Stomach (tissue), 19 donors: ENCODE measurements at places on chromosomes 7 and 10. TPM values are rescaled to one million over a fixed set of nuclear protein-coding genes. Genes with fewer than 3 reads are reported as not detected.

DNA sequence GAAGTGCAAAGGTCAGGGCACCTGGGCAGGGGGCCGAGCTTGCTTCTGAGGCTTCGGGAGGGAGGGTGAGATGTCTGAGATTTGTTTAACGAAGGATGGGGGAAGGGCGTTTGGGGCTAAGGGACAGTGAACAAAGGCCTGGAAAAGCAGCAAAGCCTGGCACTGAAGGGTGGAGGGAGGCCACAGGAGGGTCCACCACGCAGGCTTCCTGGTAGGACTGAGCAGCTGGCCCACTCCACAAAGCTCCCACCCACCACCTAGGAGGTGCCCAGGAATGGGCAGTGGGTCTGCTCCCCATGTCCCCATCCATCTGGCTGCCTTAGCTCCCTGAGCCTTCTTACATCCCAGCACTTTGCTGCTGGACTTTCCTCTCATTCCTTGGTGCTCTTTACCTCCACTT lies 39.4 kb upstream of the CXCL12 start:
- no peak for DNase-seq
- H3K36me3 ChIP-seq = no peaks in the 10 kb centered on the region
- H3K4me1 ChIP-seq = no peaks in the 10 kb centered on the region

DNA sequence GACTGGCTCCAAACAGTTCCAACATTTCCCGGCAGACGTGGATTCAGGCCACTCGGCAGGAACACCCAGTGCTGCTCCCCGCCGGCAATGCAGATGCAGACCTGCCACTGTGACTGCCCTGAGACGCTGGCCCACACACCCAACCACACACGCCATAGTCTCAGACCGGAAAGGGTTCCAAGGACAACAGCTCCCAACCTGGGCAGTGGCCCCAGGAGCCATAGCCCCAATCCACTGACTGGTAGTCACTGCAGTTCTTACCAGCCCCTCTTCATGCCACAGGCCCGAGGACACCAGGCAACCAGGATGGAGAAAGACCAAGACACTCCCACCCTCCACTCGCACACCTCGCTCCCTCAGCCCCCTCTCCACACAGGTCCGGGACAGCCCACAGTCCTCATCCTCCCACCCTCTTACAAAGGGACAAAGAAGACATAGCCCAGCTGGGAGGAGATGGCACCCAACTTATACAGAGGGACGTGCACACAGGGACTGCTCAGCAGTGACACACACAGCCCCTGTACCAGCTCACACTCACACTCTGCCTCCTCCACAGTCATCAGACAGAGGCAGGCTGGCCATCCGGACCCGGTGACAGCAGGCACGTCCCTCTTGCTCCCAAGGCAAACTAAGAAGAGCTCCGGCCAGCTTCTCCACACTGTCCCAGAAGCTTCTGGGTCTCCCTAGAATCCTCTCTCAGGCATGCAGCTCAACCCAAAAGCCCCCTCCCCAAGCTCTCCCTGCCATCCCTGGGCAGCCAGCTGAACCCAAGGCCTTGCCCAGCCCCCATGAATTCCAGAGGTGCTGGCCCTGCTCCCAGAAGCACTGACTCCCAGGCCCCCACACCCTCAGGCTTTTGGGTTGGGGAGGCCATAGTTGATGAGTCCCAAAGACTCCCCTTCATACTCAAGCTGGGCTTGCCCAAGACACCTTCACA lies 24.8 kb downstream of the KCNH2 start:
- peaks cover 51% of the 10 kb centered on the region for H3K27me3 ChIP-seq
- no peak overlapping the region for H3K27ac ChIP-seq
- no peak for DNase-seq
- H3K4me1 ChIP-seq = peaks cover 19% of the 10 kb centered on the region
- H3K4me3 ChIP-seq = peak overlapping the region; percentile 9
- no peaks in the 10 kb centered on the region for H3K36me3 ChIP-seq

DNA sequence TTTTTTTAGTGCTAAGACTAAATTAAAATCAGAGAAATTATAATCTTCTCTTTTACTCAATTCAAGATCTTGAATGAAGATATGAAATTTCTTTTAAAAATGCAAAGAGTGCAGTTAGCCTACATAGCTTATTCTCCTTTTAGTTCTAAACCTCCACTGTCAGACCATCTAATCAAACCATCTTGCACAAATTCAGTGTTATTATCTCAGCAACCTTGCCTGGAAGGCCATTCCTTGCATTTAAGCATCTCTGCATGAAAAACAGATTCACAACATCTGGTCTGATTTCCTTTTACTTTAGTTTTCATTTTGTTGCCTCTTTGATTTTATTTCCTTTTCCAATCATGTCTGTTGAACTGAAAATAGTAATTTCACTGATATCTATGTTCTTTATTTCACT lies 527.2 kb upstream of the LRRTM3 start:
- H3K4me1 ChIP-seq = no peaks in the 10 kb centered on the region
- no peak overlapping the region for H3K4me3 ChIP-seq
- H3K27me3 ChIP-seq = no peaks in the 10 kb centered on the region
- no peak overlapping the region for H3K27ac ChIP-seq
- no peak for DNase-seq
- H3K36me3 ChIP-seq = no peaks in the 10 kb centered on the region

- no peaks in the 10 kb centered on the region for H3K36me3 ChIP-seq
- no peak overlapping the region for H3K4me3 ChIP-seq
- no peak for DNase-seq
- H3K4me1 ChIP-seq = peaks cover 13% of the 10 kb centered on the region
- H3K27me3 ChIP-seq = no peaks in the 10 kb centered on the region
- H3K27ac ChIP-seq = no peak overlapping the region
These were observed 190.9 kb downstream of the KCNMA1 start for GRCh38 chr10:77446700-77447099.

DNA sequence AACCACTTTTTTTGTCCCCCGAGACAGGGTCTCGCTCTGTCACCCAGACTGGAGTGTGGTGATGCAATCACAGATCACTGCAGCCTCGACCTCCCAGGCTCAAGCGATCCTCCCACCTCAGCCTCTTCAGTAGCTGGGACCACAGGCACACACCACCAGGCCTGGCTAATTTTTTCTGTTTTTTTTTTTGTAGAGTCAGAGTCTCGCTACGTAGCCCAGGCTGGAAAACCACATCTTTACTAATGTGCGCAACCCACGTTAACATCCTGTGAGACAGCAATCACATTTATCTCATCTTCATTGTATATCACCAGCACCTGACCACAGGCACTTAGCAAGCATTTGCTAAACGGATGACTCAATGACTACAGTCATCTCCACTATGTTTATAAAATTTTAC lies 77.8 kb upstream of the ATP6V0A4 start:
- H3K4me3 ChIP-seq = no peak overlapping the region
- no peaks in the 10 kb centered on the region for H3K27me3 ChIP-seq
- H3K36me3 ChIP-seq = peaks cover 20% of the 10 kb centered on the region
- H3K27ac ChIP-seq = no peak overlapping the region
- no peaks in the 10 kb centered on the region for H3K4me1 ChIP-seq

The SUN3 gene
- total RNA-seq = not detected

The OIT3 gene
- total RNA-seq = 0.37 TPM

The FAM241B gene
- not detected for total RNA-seq

The ARMC3 gene
- not detected for total RNA-seq

The KCNH2 gene
- total RNA-seq = 77.7 TPM
